Prostate gland (tissue), 2 donors: ENCODE measurements at places on chromosomes 6 and 20.

DNA sequence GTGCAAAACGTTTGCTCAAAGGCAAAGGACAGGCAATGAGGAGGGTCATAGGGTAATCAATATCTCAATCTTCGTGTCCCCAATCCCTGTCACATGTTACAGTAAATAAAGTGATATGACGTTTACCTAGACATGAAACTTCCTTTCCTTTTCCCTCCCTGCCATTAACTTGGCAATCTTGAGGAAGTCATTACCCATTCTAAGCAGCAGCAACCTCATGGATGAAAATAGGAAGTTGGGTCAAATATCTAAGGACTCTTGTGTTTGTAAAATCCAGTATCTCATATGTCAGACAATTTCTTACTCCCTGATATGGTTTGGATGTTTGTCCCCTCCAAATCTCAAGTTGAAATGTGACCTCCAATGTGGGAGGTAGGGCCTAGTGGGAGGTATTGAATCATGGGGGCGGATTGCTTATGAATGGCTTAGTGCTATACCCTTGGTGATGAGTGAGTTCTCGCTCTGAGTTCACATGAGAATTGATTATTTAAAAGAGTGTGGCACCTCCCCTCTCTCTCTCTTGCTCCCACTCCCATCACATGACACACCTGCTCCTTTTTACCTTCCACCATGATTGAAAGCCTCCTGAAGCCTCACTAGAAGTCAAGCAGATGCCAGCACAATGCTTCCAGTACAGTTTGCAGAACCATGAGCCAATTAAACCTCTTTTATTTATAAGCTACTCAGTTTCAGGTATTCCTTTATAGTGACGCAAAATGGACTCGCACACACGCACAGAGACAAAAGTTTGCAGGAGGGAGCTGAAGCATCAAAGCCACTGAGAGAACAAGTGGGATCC, 545.9 kb upstream of the JARID2 start:
- DNase-seq, result no peak

DNA sequence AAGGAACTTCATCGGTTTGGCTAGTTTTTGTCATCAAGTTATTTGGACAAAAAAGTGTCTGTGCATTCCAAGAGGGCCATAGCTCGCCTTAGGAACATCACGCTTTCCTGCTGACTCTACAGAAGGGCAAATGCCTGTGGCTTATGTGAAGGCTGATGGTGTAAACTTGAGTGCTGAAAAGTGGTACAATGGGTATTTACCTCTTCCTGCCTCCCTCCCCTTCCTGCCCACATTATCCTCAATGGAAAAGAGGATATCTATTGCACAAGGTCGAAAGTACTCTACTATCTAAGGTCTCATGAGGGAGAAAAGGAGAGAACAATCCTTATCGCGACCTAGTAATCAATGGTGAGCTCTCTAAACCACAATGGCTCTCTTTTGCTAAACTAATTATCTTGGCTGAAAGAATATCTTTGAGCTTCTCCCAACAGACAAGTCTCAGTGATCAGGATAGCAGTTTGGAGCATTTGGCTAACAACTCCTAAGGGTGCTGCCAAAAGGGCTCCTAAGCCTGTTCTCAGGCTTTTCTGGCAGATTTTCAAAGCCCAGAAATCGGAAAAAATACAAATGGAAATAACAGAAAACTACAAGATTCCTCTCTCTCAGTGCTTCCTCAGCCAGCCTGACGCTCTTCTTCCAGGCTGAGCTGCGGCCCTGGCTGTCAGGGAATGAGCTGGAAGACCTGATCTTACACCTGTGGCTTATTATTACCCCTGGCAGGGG, 42.6 kb upstream of the ENPP1 start:
- DNase-seq, result no peak

DNA sequence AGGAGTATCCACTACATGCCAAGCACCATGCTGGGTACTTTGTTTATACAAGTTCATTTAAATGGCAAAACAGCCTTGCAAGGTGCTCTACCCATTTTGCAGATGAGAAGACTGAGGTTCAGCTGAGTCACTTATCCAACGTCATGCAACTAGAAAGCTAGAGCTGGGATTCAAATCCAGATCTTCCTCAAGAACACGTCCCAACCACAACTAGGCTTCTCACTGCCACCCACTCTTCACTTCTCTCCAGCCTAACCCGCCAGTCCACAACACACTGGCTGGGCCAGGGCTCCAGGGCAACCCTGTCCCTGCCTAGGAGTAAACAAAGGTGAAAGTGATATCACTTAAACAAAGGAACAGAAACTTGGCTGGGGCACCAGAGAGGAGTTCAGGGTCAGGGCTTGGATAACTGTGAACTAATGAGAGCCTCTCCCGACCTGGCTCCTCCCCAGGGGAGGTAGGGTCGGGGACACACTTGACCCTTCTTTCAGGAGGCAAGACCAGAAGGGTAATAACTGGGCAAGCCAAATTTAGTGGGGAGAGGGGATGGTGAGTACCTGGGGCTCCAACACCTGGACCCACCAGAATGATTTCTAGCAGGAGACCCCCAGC, 7.9 kb downstream of the SDC4 start:
- DNase-seq, result no peak

DNA sequence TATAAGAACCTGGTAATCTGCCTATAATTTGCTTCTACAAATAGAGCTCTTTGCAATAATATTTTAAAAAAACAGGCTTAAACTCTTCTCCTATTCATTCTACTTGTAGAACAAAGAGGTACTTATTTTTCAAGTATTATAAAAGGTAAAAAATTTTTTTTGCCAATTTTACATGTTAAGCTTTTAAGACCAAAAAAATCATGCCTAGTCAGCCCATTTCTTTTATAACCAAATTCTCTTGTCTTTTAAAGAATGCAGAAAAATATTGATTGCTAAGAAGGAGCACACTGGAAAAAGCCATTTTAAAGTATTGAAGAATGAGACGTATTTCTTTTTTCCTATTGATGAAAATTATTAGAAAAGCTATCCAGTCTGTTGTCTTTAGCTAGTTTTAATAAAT, 54.1 kb upstream of the BCLAF1 start:
- DNase-seq, result no peak

DNA sequence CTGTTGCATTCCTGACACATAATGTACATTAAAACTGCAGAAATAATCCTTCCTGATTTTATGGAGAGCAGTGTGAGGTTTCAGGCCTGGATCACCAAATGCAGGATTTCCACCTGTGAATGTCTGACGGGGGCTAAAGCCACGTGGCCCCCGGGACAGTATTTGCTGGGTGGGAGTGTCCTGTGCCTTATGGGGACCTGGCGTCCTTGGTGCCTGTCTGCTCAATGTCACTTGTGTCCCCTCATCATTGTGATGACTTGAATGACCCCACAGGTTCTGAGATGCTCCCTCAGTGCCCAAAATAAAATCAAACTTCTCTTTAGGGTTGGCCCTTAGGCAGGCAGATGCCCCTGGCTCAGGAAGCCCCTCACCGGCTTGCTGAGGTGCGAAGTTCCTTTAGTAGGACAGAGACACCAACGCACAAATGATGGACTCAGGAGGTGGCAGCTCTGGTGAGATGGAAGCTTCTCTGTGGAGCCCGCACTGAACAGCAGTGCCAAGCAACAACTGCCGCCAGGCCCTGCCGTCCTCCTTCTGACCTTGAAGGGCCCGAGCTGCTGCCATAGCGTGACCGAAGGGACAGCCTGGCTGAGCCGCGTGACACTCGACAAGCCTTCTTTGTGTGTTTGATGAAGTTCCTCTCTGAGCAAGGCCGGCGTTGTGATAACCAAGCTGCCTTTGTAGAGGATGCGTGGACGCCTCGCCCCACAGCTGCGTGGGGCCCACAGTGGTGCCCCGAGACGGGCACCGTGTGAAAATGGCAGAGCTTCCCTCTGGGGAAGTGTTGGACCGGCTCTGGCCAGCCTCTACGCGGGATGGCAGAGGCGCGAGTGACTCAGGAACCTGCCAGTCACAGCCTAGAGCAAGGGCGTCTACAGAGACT, 30.9 kb downstream of the FRMD1 start:
- DNase-seq, result no peak

GRCh38 chr20:61673152-61673847, 392.4 kb downstream of the TAF4 start:
- DNase-seq, result no peak

GRCh38 chr6:1393641-1394283, 4.4 kb downstream of the FOXF2 start:
- no peak for DNase-seq

- DNase-seq, result no peak
Measured at GRCh38 chr20:51551186-51551585, 8.7 kb upstream of the NFATC2 start.

GRCh38 chr20:8912731-8913130, 156.2 kb upstream of the PLCB4 start:
- no peak for DNase-seq

DNA sequence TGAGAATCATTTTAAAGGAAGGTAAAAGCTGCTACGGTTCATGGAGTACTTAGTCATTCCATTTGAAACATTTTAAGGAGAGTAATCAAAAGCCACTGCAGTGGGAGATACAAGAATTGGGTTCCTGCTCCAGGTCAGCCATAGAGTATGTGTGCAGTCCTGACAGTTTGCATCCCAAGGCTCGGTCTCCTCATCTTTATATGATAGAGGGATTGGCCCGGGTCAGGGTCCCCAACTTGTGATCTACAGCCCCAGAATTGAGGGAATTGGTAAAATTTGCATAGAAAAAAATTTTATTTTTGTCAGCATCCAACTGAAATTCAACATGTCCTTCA, 147.4 kb upstream of the PRND start:
- no peak for DNase-seq

DNA sequence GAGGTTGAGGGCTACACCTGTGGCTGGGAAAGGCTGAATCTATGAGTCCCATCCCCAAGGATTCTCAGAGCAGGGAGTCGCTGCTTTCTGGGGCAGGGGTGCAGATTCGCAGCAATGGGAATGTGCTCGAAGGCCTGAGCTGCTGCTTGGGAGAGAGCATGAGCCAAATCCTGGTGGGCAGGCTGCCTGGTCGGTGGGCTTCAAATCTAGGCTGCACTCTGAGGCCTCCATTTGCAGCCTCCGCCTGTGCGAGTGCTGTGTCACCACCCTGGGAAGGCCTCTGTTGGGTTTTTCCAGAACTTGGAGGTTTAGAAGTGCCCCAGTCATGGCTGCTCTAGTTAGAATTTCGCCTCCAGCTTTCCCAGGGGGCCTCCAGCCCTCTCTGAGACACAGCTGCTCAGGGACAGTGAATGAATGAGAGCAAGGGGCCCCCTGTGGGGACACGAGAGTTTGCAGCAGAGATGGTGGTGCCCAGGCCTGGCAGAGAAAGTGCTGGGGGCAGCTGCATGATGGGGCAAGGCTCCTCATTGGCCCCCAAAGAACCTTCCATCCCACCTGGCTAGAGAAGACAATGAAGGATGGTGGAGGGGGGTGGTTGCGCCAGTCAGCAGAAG, 31.1 kb upstream of the RNF24 start:
- no peak for DNase-seq

GRCh38 chr20:32589769-32590168, 4.6 kb upstream of the NOL4L start:
- DNase-seq, result no peak

DNA sequence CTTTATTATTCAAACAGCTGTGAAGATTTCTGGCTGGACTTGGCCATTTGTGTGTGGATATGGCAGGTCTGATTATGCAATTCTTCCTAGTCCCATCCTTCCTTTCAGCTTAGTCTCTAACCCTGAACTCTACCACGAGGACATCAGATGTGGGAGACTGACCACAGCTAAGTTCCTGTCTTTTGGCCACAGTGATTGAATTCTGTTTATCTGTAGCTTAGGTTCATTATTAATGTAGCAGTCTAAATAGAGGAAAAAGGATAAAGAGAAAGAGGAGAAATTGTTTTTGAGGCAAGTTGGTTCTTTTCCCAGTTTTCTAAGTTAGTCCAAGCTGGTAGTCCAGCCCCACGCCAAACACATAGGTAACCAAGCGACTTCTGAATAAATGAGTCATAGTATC, 598.9 kb downstream of the RFPL4B start:
- DNase-seq, result no peak

GRCh38 chr6:104540743-104541142, 319.0 kb downstream of the HACE1 start:
- no peak for DNase-seq

- DNase-seq, result no peak
Measured at GRCh38 chr6:26554697-26555504, 16.7 kb downstream of the HMGN4 start.

DNA sequence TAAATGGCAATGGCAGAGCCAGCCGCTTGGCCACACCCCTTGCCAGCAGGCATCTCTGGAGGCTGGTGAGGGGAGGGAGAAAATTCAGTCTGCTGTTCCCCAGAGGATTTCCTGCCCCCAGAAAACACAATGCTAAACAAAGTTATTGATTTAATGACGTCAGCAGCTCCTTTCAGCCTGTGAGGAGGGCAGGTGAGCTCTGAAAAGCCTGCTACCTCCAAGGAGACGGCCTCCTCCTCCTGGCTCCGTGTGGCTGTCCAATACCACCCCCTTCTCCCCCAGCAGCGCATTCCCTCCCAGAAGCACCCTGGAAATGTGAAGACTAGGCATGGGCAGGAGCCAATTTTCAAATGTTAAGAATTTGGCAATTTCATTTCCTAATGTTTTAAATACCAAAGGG, 393.1 kb downstream of the ZFAND3 start:
- no peak for DNase-seq

DNA sequence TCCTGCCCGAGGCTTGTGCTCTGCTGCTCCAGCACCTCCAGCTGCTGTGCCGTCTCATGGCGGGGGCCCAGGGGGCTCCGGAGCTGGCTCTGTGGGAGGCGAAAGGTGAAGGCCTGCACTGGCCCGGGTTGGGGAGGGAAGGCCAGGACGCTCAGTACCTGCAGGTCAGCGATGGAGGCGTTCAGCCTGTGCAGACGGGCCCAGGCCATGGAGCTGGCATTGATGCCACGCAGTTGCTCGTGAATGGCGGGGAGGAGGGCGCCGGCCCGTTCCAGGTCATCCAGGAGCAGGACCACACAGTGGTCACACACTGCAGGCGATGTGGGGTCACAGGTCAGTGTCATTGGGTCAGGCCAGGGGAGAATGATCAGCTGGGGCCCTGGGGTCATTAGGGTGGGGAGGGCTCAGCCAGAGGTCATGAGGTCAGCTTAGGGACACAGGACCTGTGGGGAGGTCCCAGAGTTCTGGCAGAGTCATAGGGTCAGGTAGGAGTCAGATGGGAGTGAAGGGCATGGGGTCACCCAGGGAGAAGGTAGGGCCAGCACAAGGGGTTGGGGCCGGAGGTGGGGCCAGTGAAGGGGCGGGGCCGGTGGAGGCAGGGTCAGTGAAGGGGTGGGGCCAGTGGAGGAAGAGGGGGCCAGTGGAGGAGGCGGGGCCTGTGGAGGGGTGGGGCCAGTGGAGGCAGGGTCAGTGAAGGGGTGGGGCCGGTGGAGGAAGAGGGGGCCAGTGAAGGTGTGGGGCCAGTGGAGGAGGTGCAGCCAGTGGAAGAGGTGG, 18.0 kb downstream of the ADRM1 start:
- no peak for DNase-seq

GRCh38 chr6:130872250-130873095, 45.3 kb downstream of the SMLR1 start:
- peak; percentile 39 for DNase-seq

- no peak for DNase-seq
Measured at GRCh38 chr6:137166247-137167098, 7.0 kb downstream of the IL22RA2 start.
